ENCODE measurements at places on chromosomes 13 and 19. TPM values are rescaled to one million over a fixed set of nuclear protein-coding genes. Genes with fewer than 3 reads are reported as not detected.

The PLPPR3 gene
- total RNA-seq = 98.3 TPM

The ZNF154 gene
- 81.7 TPM for total RNA-seq

The TEX101 gene
- total RNA-seq = not detected

The HSH2D gene
- not detected for total RNA-seq

The RHPN2 gene
- total RNA-seq = 2.5 TPM

The SKA3 gene
- total RNA-seq = 11.9 TPM

The NCAN gene
- total RNA-seq = 257 TPM

The MED4 gene
- total RNA-seq = 26.6 TPM

The KLK15 gene
- not detected for total RNA-seq

The SPRYD7 gene
- 10.3 TPM for total RNA-seq

The CLEC17A gene
- total RNA-seq = not detected

The TMEM190 gene
- not detected for total RNA-seq

The ICAM3 gene
- 0.63 TPM for total RNA-seq

The NTF4 gene
- total RNA-seq = not detected

The ELAVL3 gene
- 198 TPM for total RNA-seq

The OR7D2 gene
- total RNA-seq = not detected

The PODNL1 gene
- total RNA-seq = not detected

The CNFN gene
- not detected for total RNA-seq

Data from parietal lobe (tissue), 2 donors.